ENCODE measurements at places on chromosomes 1 and 21.
A peak's percentile ranks its signal among the peaks of the same experiment; 100 is the strongest.

- no peak for DNase-seq
Observed at GRCh38 chr1:241918879-241919278, 38.7 kb upstream of the BECN2 start.

DNA sequence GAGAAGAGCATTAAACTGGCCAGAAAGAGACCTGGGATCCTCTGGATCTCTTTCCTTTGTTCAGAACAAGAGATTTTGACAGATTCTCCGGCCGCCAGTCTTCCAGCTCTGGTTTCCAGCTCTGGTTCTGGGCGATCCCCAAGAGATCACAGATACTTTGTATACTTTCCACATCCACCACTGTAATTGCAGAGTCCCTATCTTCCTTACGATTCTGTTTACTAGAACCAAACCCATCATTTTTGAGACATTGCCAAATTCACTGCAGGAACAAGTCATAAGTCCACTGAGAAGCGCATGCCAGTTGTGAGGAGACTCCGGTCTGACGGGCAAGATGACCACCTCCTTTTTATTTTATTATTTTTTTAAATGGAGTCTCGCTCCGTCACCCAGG, 505.2 kb downstream of the SMYD3 start:
- DNase-seq, result no peak

- DNase-seq, result no peak
Observed at GRCh38 chr1:117615474-117615873, 9.6 kb downstream of the TENT5C start.

GRCh38 chr1:103250441-103250861, 142.1 kb upstream of the COL11A1 start:
- no peak for DNase-seq

GRCh38 chr1:165903672-165904071, 76.3 kb downstream of the UCK2 start:
- DNase-seq, result no peak

DNA sequence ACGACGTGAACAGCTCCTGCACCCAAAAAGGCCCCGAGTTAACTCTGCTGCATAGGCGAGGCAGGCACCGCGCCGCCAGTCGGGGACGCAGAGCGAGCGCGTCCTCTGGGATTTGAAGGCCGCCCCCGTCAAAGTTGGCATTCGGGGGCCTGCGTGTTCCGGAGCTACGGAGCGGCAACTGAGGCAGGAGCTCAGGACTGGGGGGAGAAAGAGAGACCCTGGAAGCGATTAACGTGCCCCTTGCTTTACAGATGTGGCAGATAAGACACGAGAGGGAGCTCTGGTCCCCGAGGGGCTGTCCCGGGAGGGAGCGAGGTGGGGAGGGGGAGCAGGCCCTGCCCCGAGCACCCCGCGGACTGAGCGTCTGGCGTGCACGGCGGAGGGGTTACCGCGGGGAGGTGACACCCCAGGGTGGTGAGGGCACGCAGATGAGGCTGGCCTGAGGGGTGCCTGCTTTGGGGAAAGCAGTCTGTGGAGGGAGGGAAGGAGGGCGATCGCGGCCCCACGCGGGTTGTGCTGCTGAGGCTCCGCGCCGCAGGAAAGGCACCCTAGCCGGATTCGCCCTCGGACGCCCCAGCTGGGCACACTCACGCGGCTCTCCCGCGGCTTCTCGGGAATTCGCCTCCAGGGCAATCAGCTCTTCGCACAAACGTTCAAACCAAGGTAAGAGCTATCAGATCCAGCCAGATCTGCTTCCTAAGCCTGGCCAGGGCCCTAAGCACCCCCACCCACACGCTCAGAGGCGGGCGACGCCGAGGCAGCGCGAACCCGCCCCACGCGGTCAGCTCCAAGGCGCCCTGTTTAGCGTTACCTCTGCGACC, 26.5 kb downstream of the ACTA1 start:
- DNase-seq, result no peak

DNA sequence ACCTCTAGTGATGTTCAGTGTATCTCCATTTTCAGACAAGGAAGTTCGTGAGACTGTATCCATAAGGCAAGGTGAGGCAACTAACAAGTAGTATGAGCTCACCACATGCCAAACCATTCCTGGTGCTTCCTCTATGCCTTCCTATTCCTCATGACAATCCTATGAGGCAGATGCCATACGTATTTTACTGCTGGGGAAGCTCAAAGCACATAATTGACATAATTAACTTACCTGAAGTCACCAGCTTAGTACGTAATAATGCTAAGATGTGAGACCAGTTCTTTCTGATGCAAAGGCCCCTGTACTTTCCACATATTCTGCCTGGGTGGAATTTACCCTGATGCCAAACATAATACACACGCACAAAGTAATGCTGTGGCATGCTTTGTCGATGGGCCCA, 83.6 kb upstream of the NFIA start:
- no peak for DNase-seq

- no peak for DNase-seq
Observed at GRCh38 chr1:54597455-54598030, 25.8 kb downstream of the FAM151A start.

GRCh38 chr1:245453541-245453940, 298.8 kb downstream of the KIF26B start:
- no peak for DNase-seq

- no peak for DNase-seq
Observed at GRCh38 chr1:90208949-90209348, 214.0 kb downstream of the ZNF326 start.

- DNase-seq, result no peak
Observed at GRCh38 chr1:241950390-241950789, 7.2 kb upstream of the BECN2 start.

DNA sequence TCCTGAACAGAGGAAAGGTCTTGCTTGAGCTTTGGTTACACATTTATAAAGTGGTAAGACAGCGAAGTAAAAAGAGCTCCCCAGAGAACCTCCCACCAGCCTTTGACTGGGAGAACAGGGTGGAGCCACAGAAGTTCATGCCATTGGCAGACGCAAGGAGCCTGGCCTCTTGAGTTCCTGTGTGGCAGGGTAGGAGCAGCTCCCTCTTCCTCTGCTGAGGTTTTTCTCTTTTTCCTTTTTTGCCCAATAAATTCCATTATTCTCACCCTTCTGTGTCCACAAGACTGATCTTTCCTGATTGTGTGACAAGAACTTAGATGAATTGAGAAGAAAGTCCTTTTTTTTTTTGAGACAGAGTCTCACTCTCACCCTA, 4.3 kb downstream of the THEM4 start:
- DNase-seq, result peak; percentile 21

DNA sequence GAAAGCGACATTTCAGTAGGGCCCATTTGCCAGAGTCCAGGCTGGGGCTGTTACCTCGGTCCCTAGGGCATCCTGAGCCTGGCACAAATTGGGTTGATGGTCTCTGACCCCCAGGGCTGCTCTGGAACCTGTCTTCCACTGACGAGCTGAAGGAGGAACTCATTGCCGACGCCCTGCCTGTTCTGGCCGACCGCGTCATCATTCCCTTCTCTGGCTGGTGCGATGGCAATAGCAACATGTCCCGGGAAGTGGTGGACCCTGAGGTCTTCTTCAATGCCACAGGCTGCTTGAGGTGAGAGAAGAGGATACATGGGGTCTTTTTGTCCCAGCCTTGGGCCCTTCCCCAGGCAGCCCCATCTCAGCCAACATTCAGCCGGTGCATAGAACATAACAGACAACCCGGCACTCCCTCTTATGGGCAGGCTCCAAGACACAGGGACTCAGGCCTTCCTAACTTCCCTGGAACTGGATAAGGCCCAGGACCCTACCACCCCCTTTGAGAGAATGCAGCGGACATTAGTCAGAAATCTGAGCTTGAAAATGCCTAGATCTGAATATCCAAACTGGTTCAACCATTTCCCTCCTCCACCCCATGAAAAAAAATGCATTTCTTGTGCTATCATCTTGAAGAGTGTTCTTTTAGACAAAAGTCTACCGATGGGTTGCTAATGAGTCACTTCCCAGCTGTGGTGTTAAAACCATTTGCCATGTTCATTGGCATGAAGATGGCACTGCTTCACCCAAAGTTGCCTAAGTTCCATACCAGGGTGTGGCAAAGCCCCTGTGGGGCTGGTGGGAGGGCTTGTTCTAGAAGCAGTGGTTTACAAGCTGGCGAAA, 35.4 kb downstream of the PKP1 start:
- DNase-seq, result no peak

DNA sequence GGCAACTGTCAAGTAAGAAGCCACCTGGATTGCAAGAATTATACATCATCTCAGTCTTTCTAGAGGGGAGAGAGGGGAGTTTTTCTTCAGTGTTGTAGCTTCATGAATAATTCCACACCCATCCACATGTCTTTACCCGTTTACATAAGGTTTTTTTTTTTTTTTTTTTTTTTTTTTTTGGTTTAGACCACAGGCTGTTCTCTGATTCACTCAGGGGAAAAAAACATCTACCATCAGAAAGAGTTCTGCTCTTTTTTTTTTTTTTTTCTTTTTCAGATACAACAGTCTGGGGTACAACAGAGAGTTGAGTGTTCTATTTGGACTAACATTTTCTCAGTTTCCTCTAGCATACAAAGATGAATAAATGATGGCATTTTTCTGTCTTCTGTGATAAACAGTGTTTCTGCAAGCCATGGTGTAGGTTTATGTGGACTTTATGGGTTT, 4.9 kb upstream of the KIF14 start:
- no peak for DNase-seq

DNA sequence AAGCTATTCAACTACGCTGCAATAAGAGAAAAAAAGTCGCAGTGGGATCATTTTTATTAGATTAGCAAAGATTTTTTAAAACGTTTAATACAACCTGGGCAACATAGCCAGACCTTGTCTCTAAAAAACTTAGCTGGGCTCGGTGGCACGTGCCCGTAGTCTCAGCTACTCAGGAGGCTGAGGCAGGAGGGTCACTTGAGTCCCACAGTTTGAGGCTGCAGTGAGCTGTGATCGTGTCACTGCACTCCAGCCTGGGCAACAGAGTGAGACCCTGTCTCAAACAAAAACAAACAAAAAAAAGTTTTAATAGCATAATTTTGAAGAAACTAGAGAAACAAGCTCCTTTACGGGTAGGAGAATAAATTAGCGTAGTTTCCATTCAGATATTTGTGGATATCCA, 1.0 kb upstream of the PRDM15 start:
- DNase-seq, result no peak

GRCh38 chr1:206144605-206145004, 27.4 kb upstream of the AVPR1B start:
- DNase-seq, result no peak

Data from stimulated activated CD8-positive, alpha-beta memory T cell treated with anti-CD3 and anti-CD28 coated beads, Interleukin-7, amount 100 ng/mL, for 1 hour (primary cell).